Right ventricle myocardium inferior (tissue), 1 donor: ENCODE measurements at places on chromosomes 2 and 18.

DNA sequence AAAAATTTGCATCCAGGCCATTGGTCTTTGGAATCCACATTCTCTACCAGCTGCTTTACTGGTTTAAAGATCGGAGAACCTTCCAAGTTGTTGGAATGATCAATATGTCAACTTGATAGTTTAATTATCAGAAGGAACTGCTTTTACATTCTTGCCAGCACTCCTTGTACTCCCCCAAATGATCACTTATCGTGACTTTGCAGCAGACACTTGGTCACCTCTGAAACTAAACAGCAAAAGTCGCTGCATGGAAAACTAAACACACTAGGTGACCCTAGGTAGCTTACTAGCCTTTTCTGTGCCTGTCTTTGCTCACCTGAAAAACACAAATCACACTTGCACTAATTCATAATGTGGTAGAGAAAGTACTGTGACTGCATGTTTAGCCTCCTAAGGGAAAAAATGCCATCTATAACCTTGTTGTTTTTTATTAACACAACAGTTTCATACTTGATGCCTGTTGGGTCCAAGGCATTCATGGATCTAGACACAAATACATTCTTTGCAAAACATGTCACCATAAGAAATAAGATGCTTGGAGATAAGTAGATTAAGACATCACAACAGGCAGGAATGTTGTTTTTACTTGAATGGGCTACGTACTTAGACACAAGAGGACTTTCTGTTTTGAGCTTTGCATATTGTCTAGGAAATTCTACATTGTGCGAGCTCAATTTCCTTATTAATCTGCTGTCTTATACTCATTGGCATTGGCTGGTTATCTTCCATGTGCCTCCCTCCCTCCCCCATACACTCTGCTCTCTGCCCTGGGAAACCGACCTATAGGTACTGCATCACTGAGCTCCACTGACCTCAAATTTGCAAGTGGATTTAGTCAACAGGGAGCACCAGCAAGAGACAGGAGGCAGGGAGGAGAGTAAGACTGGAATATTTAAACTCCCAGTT is 219.1 kb upstream of the STK17B start:
- DNase-seq = no peak

- no peak for DNase-seq
These were observed 19.4 kb downstream of the DYTN start for GRCh38 chr2:206698811-206699210.

DNA sequence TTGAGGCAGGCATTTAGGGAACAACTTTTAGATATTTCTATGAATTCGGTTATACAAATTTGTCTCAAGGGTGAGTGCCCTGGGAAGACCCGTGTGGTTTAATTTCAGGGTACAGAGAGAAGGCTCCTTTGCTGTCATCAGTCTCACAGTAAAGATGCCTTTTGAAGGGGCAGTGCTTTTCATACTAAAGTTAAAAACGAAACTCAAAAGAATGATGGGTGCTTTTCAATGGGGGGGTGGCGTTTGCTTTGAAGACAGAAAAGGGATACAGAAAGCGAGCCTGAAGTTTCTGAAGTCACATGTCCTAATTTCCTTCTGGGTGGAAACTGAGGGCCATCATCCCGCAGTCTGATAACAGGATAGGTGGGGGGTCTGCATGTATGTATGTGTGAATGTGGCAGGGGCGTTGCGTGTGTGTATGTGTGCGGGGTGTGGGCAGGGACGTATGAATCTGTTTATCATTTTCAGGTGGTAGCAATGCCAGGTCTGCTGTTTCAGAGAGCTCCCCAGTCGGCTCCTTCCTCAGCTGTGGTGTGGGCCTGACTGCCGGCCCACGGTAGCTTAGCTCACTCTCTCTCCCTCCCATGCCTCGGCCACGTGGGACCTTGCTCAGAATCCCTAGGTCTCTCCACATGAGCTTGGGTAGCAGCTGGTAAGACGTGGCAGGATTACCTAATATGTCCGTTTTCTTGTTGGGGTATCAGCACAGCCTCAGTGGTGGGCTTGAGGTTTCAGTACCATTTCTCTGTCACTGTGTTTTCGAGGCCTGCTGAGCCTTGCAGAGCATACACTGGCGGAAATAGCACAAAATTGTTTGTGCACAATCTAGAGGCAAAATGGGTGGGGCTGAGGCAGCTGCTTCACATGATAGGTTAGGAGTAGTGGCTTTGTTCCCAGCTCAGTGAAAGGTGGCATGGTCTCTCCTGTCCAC is 32.7 kb downstream of the ARHGAP25 start:
- no peak for DNase-seq

DNA sequence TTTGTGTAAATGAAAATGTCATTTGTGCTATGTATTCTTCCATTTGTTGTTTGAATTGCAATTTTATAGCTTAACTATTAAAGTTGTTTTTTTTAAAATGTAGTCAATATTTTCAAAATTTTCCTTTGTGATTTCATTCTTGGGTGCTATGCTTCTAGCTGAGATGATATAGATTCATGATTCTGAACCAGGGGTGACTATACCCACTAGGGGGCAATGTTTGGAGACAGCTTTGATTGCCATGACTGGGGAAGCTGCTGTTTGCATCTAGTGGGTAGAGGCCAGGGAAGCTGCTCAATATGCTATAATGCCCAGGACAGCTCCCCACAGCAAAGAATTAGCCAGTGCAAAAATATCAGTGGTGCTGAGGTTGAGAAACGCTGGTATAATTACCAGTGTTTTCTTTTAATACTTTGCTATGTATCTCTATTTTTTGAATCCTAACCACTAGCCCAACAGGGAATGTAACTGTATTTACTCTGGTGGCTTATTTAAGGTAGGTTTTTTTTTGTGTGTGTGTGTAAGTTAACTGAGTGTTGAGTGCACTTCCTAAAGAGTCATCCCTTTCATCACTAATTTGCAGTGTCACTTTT is 99.7 kb downstream of the MEP1B start:
- no peak for DNase-seq

GRCh38 chr2:179417436-179417949 is 152.9 kb upstream of the SESTD1 start:
- DNase-seq = no peak

DNA sequence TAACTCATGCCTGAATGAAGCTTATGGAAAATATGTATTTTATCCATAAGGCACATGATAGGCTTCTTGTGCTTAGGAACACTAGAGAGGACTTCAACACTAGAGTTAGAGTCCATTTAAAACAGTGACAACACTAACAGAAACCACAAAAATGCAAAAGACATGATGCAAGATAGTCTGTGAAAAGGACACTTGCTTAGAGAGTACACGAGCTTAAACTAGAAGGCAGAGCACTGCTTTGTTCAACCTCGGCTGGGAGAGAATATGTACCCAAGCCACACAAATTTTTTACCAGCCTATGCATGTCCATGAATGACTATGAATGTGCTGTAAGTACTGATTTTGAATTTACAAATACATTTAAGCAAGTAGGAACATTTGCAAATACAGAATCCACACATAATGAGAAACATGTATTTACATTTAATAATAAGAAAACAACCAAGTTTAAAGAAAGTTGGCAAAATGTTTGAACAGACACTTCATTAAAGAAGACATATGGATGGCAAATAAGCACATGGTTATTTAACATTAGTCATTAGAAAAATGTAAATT is 130.6 kb downstream of the SPOPL start:
- DNase-seq = no peak

DNA sequence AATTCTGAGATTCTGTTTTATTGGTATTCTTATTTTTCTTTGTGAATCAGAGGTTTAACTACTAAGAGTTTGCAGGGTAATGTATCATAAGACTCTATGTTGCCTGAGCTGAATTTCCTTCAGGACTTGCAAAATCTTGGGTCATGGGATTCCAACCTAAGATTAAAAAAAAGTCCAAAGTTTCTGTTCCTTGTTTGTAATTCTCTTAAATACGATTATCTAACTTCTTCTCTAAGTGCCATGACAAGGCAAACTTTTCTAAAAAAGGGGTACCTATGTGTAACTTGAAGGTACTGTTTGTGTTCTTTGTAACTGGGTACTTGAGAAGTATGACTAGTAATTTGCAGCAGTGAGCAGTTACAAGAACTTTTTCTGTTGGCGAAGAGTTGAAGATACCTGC is 181.3 kb upstream of the ZEB2 start:
- DNase-seq = no peak

DNA sequence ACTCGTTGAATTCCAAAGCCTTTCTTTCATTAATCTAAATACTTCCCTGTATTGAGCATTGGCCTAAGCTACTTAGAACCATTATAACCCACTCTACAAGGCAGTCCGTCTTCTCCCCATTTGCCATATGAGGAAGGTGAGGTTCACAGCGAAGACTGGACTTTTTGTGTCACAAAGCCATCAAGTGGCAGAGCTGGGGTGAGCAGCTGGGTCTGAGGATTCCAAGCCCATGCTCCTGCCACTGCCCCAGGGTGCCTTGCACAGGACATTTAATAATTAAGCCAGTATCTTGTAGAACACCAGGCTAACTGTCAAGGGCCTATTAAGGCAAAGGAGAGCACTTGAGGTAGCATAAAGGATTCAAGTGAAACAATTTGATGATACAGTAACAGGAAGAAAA is 68.8 kb upstream of the ZNF397 start:
- DNase-seq = no peak

GRCh38 chr2:15692551-15693377 is 101.1 kb downstream of the DDX1 start:
- DNase-seq = no peak

DNA sequence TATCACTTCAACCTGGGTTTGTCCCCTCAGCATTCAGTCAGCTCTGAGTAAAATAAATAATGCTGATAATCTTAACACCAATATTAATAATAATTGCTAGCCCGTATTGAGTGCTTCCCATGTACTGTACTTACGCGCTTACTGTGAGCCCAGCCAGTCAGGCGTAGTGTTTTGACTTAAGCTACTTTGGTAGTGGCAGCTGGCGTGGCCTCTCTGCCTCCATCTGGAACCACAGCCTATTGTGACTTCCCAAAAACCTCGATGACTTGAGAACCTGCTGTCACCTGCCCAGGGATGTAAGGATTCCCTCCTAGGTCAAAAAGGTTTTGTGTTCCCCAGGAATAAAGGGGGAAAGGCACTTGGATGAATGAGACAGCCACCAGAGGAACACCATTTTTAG is 53.2 kb downstream of the SUMO1 start:
- DNase-seq = no peak

- no peak for DNase-seq
These were observed 5.5 kb downstream of the WDR75 start for GRCh38 chr2:189446780-189447179.

- DNase-seq = no peak
These were observed 41.3 kb downstream of the RHOB start for GRCh38 chr2:20488201-20488641.

GRCh38 chr2:114517580-114517979 is 75.1 kb downstream of the DPP10 start:
- no peak for DNase-seq

DNA sequence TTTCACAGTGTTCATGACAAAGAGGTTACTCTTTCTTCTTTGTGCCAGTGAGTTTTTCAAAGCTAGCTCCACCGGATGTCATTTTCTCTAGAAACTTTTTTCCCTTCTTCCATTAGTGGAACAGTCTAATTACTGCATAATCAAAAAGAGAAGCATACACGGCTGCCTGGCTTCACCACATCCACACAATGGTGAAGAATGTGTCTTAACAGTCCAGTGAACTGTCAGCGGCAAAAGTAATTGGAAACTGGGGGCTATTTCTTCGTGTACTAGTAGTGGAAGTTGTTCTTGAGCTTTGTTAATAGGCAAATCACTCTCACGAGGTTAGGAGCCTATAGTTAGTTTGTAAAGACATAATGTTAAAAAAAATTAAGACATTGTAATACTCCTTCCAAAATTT is 32.9 kb upstream of the PIK3C3 start:
- no peak for DNase-seq

DNA sequence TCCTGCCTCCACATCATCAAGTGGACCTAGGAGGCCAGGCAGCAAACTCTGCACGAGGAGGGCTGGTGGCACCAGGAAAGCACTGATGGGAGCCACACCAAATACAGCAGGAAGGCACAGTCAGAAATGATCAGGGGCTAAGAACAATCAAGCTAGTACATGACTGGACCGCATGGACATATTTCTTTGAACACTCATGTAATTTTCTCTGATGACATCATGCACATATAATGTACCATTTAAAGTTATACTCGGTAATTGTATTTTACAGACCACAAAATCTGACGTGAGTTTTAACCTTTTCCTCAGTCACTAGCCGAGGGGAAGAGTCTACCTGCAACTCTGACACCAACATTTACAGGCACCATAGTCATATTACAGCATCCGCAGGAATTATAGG is 76.7 kb downstream of the XDH start:
- no peak for DNase-seq

- no peak for DNase-seq
These were observed 143.9 kb downstream of the MYT1L start for GRCh38 chr2:2187196-2187595.

DNA sequence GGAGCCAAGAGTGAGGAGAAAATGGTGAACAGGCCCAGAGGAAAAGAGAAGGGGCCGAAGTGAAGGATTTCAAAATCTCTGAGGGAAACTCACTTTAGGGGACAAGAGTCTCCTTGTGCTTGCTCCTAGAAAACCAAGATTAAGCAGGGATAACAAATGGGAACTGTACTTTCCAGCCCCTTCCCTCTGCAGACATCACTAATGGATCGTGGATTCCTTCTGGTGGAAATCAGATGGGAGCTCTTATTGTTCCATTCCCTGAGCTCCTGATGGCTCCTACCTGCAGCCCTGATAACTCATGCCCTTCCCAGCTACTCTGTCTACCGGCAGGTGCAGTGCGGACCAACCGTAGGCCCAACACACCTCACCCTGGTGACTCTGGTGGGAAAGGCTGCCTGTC is 20.6 kb upstream of the RESP18 start:
- DNase-seq = no peak

- DNase-seq = no peak
These were observed 39.0 kb downstream of the B4GALT6 start for GRCh38 chr18:31645411-31645810.

GRCh38 chr2:145812165-145812554 is 1292.2 kb upstream of the ZEB2 start:
- no peak for DNase-seq
